ENCODE measurements at places on chromosomes 3 and 15.

- DNase-seq = no peak
Measured at GRCh38 chr3:156373095-156373494, 181.8 kb downstream of the SSR3 start.

DNA sequence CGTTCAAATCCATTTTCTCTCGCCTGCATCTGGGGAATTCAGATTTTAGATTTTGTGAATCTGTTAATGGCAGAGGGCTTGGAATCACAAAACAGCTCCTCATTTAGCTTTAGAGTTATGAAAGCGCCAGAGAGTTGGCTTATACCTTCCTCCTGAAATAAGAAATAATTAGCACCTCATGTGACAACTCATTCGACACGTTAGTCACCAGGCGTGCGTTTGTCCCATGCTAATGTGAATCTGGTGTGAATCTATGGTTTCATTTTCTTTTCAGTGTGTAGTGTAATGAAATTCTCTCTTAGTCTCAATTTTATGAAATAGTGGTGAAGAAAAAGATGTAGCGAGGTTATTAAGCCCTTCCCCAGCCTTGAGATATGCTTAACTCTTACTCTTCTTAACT is 89.4 kb downstream of the EDEM1 start:
- no peak for DNase-seq

GRCh38 chr3:127670761-127671522 is 1.8 kb upstream of the ABTB1 start:
- DNase-seq = peak; percentile 11

- no peak for DNase-seq
Measured at GRCh38 chr15:59298225-59298853, 74.3 kb downstream of the MYO1E start.

DNA sequence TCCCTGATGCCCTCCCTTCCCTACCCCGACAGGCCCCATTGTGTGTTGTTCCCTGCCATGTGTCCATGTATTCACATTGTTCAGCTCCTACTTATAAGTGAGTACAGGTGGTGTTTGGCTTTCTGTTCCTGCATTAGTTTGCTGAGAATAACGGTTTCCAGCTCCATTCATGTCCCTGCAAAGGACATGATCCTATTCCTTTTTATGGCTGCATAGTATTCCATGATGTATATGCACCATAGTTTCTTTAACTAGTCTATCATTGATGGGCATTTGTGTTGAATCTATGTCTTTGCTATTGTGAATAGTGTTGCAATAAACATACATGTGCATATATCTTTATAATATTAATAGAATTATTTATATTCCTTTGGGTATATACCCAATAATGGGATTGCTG is 52.1 kb upstream of the TNFSF10 start:
- DNase-seq = no peak

- peak; percentile 88 for DNase-seq
Measured at GRCh38 chr15:101445562-101446517, 43.7 kb downstream of the PCSK6 start.

DNA sequence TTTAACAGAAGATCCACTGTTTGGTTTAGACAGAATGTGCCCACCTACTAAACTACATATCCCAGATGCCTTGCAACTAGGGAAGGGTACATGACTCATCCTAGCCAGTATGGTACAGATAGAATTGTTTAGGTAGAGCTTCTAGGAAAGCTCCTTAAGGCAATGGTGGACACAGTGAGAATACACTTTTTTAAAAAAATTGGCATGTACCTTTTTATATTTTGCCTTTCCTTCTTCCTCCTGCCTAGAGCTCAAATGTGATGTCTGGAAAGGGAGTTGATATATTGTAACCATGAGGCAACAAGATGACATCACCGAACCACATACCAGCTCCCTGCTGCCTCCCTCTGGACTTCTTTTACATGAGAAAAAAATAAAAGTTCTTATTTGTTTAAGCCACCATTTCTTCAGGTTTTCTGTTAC is 14.4 kb upstream of the C3orf80 start:
- no peak for DNase-seq

DNA sequence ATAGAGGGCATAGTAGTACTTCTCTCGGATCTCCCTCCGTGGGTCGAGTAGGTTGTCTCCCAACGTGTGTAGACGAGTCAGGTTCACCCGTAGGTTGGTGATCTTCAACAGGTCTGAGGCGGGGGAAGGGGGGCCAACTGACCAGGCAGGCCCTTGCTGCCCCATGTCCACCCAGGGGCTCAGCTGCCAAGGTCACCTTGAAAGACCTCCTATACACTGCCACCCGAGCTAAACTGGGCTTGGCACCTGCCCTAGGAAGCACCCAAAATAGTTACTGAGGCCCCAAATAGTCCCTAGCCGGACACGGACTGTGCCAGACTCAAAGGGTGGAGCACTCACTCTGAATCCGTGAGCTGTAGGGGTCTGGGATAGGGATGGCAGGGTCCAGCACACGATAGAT is 1.8 kb downstream of the LAMB2 start:
- no peak for DNase-seq

GRCh38 chr3:156360963-156361362 is 194.0 kb downstream of the SSR3 start:
- no peak for DNase-seq

- peak; percentile 20 for DNase-seq
Measured at GRCh38 chr3:120093119-120093910, 932 bp downstream of the GSK3B start.

DNA sequence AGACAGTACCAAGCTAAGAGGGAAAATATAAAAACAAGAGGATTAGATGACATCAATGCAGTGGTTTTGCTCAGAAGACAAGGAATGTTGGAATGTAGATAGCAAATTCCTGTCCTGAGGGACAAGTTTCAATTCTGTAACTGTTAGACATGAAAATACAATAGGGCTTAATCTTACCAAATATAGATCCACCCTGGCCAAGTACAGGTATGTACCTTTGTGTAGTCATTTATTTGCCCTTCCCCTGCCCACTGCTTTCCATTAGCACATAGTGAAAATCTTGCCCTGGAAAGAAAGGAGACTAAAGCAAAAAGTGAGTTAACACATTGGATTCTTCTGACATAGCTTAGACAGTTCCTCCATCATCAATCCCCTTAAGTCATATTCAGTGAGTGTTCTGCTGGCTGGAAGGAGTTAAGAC is 389.0 kb upstream of the THBS1 start:
- DNase-seq = no peak

DNA sequence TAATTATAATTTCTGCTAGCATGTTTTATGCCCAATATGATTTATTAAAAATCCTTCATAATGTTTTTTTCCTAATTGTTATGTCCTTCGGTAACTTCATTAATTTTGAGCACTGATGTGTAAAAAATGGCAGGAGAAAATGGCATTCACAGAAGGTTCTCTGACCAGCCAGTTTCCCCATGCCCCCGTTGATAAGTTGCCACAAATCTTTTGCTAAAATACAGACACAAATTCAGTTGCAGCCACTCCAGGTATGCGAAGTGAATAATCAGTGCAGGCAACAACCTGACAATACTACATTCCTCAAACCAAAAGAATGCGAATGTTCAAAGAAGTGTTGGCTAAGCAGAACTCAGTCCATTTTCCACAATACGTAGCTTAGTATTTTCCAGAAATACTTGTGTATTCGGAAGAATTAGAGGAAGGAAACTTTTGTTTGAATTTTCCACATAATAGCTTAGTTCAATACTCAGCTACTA is 32.7 kb downstream of the CHL1 start:
- no peak for DNase-seq

DNA sequence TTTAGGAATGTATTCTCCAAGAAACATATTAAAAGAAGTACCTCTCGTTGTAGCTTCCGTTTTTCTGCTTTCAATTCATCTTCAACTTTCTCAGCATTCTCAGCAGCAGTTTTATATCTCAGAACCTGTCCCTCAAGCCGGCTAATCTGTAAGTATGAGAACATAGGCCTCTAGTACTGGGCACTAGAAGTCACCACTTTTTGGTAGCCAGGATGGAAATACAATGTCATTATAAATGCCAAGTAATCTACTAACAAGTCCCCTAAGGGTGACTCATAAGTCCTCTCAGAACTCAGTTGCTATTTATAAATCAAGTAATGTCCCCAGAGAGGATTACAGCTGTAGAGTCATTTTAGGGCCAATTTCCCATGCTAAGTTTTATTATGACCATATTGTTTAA is 61.1 kb downstream of the MLH1 start:
- DNase-seq = no peak

GRCh38 chr3:13843351-13843750 is 36.5 kb downstream of the WNT7A start:
- no peak for DNase-seq

DNA sequence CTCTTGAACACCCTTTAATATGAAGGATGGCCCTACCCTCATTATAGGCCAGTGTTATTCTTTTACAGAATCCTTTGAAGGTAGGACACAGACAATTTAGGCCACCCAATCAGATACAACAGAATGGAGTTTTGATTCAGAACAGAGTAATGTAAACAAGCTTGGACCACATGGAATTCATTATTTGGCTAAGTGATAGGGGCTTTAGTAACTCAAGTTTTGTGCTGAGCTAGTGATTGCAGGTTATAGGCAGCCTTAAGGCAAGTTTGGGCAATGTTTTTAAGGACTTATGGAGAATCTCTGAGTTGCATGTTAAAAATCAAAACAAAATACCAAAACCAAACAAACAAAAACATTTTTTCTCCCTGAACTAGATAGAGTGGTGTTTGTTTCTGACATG is 312.1 kb upstream of the ROBO1 start:
- no peak for DNase-seq

- DNase-seq = no peak
Measured at GRCh38 chr3:19596408-19596807, 337.6 kb downstream of the EFHB start.

- no peak for DNase-seq
Measured at GRCh38 chr3:33093847-33094246, 3.1 kb downstream of the GLB1 start.

GRCh38 chr3:20912406-20912805 is 726.4 kb upstream of the SGO1 start:
- DNase-seq = no peak

GRCh38 chr3:71214797-71215196 is 368.7 kb downstream of the FOXP1 start:
- DNase-seq = no peak

DNA sequence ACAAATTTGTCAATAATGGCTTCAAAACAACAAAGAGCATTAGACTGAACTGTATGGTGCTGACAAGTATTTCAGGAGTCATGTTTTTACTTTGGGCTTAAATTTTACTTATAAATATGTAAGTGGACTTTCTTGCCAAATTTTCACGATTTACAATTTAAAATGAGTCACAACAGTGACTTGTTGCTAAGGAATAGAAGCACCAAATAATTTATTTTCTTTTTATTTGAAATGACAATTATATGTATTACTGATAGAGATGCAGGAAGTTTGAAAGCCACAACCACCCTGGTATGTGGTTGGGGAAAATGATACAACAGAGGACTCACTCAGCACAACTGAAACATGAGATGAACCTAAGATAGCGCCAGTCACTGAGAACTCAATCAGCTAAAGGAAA is 90.3 kb downstream of the FMN1 start:
- no peak for DNase-seq

DNA sequence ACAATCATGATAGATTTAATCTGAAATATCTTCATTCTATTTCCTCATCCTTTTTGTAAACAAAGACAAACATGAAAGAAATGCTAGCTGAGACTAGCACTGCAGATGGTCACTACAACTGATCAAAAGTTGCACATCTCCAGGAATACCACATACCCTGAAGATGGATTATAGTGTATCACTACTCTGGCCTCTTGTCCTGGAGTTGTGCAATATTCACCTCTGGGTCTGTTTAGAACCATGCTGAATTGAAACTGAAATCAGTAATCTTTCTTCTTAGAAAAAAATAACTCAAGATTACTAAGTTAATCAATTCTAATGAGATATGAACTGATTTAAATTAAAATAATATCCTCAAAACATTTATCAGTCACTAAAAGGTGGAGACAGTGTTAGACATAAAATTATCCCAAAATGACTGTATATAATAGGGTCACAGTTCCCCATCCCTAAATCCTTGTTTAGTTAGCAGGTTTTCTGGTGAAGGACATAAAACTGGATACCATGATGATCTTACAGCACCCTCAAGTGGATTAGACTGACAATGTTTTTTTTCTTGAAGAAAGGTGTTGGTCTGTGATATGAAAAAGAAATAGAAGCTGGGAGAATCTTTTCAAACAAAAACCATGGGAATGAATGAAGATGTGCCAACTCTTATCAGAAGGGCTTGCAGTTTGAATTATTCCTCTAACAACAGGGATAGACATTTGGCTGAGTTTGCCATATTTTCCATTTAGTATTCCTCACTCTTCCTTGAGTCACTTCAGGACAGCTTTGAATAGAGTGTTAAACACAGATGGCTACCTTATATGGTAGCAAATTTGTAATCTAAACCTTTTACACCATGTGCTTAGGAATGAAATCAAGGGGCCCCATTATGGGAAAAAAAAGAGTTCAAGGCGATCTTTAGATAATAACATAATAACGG is 7.1 kb upstream of the TTC14 start:
- DNase-seq = no peak

GRCh38 chr3:12454816-12455121 is 29.5 kb upstream of the TSEN2 start:
- no peak for DNase-seq

DNA sequence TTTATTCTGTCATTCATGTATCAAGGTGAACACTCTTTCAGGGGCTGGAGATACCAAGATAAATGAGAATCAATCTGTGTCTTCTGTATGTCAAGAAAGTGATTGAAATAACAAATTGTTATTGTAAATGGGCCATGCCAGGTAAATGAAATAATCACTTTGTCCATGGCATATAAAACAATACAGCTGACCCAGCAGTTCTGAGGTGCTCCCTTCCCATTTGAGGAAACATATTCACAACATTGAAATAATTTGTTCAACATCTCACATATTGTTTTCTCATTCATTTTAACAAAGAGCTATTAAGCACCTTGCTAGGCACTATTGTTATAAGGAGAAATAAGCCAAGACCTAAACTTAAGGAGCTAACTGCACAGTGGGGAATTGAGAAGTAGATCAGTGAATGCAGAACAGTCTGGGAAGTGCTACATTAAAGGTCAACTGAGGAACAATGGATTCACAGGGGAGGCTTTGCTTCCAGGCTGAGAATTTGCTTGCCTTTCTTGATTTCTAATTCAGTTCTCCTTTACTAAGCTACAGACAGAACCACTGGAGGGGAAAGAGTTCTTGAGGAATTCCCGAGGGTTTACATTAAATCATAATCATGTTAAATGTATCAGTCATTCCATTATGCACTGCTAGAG is 806.3 kb upstream of the ARPP21 start:
- no peak for DNase-seq

DNA sequence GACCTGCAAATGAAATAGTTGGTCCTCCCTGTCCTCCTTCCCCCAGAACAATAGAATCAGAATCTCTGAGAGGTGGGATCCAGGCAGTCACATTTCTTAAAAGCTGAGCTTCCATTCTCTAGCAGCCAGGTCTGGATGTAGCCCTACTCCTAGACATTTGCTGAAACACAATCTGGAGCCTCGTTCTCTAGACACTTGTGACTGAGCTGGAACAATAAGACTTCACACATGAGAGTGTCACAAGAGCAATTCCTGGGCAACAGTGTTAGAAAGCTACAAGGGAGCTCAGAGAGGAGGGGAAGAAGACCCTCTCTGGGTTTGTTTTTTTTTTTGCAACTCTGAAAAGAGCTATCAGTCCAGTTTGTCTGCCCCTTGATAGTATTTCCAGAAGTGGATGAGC is 14.5 kb downstream of the CORO2B start:
- DNase-seq = no peak

- no peak for DNase-seq
Measured at GRCh38 chr15:87938031-87938430, 318.5 kb downstream of the NTRK3 start.

All from heart left ventricle (tissue), 16 donors.